Right ventricle myocardium superior (tissue), 1 donor: ENCODE measurements at places on chromosomes 16 and 17. TPM values are rescaled to one million over a fixed set of nuclear protein-coding genes. Genes with fewer than 3 reads are reported as not detected.

DNA sequence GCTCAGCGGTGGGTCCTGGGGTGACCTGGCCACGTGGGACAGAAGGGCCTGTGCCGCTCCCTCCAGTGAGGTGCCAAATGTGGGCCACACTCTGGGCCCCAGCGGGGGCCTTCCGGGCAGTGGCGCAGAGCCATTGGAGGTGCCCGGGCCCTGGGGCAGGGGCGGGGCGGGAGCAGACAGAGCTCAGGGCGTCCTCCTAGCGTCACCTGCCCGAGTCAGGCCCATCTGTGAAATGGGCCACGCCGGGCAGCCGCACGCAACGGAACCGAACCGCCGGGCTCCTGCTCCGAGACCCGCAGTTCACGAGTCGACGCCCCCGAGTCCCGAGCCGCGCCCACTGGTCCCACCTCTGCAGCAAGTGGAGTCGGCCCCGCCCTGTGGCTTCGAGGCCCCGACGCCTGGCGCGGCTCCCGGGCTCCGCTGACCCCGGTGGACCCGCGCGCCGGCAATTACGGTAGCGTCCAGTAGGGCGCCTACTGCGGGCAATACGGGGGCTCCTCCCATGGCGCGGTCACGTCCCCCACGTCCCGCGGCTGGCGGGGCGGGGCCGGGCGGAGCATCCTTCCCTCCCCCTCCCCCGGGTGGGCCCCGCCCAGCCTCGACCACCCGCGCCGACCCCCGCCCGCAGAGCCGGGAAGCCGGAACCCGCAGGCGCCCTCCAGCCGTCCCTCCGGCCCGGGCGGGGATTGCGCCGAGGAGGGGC, 1.9 kb downstream of the SLC16A3 start:
- peak; percentile 95 for DNase-seq

DNA sequence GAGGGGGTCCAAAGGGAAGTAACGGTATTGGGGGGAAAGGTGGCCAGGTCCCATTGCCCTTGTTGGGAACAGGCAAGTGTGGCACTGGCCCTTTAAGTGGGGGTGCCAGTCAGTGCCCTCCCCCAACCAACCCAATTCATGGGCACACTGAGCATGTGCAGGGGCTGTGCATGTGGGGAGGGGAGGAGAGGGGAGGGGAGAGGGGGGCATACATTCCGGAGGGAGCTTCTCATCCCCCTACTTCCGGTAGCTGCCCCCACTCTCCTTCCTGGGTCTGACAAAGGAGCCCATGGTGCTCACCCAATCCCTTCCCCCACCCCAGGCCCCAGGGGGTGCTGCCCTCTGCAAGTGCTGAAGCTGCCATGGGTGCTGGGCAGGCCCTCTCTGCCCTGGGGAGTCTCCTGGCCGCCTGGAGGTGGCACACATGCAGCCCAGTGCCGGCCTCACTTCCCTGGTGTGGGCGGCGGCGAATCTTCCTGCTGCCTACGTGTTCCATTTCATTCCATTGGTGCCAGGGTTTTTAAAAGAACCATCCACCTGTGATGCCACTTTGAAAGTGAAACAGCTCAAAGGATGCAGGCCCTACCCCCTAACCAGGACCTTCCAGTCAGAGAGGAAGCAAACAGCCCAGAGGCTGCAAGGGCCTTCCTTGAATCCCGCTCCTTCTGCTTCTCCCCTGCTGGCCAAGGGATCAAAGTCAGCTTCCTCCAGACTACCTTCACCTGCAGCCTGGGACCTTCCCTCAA, 11.0 kb downstream of the HEXIM2 start:
- DNase-seq, result peak; percentile 72

GRCh38 chr16:11494029-11494428, 92.7 kb downstream of the LITAF start:
- DNase-seq, result no peak

Gene ANKS4B
- total RNA-seq, result not detected

DNA sequence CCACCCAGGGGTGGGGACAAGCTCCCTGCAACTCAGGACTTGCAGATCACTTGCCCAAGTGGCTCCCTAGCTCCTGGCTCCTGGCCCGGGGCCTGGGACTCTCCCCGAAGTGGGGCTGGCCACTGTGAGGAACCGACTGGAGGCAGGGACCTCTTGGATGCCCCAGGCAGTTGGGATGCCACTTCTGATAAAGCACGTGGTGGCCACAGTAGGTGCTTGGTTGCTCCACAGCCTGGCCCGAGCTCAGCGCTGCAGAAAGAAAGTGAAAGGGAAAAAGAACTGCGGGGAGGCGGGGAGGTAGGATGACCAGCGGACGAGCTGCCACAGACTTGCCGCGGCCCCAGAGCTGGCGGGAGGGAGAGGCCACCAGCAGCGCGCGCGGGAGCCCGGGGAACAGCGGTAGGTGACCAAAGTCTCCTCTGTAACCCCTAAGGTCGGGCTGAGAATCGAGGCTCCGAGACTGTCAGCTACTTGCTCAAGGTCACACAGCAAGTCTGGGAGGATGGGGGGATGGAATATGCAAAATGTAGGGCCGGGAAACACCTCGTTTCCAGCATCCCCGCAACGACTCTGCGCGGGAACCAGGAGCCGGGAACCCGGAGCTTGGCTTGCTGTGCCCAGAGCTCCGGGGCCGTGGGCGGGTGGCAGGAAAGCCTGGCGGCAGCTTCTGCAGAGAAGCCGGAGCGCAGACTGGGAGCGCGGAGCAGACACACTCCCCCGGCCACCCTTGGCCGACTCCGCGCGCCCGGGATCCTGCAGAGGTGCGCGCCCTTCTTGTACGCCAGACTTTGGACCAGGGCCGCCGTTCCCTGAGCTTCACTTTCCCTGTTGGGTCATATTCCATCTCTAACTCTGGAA, 1.9 kb downstream of the CIITA start:
- peak; percentile 73 for DNase-seq

GRCh38 chr17:35167666-35168065, 20.0 kb downstream of the UNC45B start:
- no peak for DNase-seq
